ENCODE measurements at places on chromosomes 7 and 10. TPM values are rescaled to one million over a fixed set of nuclear protein-coding genes. Genes with fewer than 3 reads are reported as not detected.

- DNase-seq = no peak
These were observed 311.6 kb upstream of the SEMA3A start for GRCh38 chr7:84506151-84506550.

- DNase-seq = no peak
These were observed 21.8 kb upstream of the TECTB start for GRCh38 chr10:112261281-112261822.

DNA sequence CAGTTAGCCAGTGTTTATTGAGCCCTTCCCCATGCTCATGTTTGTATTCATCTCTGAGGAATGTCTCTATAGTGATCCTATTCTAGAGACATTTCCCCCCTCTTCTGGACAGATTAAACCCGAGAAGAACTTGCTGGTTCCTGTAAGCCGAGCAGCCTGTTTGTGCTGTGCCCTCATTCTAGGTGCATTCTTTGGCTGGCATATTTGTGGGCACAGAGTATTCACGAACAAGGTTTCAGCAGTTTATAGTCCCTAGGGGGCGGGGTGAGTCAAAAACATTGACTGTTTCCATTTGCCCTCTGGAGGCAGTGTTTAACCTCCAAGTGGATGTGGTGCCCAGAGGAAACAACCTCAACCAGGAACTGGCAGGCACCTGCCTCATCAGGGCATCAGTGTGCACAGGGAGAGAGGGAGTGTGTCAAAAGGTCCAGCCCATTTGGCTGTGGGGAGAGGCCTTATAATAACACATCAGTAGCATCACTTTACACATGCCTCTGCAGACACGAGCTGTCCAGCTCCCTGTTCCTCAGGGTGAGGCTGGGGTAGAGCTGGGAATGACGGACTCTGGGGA is 273.3 kb upstream of the LRGUK start:
- DNase-seq = peak; percentile 21

- DNase-seq = no peak
These were observed 92.6 kb downstream of the UNCX start for GRCh38 chr7:1325246-1325645.

- DNase-seq = peak; percentile 80
These were observed 36.9 kb upstream of the GNA12 start for GRCh38 chr7:2880874-2881533.

- no peak for DNase-seq
These were observed 63.7 kb downstream of the PRKG1 start for GRCh38 chr10:51137756-51138529.

DNA sequence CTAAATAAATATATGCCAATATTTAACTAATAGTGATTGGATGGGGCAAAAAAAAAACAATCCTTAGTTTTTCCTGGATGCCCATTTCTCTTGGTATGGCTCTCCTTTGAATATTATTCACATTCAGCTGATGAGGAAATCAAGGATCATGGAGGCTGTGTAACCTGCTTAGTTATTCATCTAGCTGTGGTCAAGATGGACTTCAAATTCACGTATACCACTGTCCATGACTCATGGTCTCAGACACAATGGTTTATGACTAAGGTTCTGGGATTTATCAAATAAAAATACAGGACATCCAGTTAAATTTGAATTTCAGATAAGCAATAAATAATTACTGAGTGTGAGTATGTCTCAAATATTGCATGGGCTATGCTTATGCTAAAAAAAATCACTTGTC is 191.5 kb upstream of the CELF2 start:
- DNase-seq = no peak

- no peak for DNase-seq
These were observed 202.0 kb downstream of the ARL4A start for GRCh38 chr7:12889391-12889790.

GRCh38 chr10:49768329-49768728 is 6.2 kb upstream of the OGDHL start:
- peak; percentile 69 for DNase-seq

GRCh38 chr10:26374426-26374825 is 63.7 kb upstream of the APBB1IP start:
- no peak for DNase-seq

DNA sequence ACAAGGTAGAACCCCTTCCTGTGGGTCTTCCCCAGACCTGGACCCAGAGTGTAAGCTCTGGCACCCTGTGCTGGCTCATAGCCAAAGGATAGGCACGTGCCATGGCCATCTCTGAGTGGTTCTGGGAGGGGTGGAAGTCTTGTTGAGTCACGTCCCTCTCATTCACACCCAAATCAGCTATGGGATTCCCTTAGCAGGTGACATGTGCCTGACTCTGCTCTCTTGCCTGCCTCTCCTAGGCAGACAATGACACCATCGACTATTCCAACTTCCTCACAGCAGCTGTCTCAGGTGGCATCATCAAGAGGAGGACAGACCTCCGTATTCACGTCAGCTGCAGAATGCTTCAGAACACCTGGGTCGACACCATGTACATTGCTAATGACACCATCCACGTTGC is 59.8 kb downstream of the C10orf120 start:
- DNase-seq = no peak

GRCh38 chr10:132411561-132412253 is 14.7 kb downstream of the PWWP2B start:
- DNase-seq = no peak

GRCh38 chr7:128422842-128423241 is 13.1 kb upstream of the IMPDH1 start:
- DNase-seq = no peak

- no peak for DNase-seq
These were observed 35.9 kb upstream of the MAGI2 start for GRCh38 chr7:79489371-79489770.

- DNase-seq = no peak
These were observed 205.2 kb upstream of the PDE1C start for GRCh38 chr7:32275216-32276009.

DNA sequence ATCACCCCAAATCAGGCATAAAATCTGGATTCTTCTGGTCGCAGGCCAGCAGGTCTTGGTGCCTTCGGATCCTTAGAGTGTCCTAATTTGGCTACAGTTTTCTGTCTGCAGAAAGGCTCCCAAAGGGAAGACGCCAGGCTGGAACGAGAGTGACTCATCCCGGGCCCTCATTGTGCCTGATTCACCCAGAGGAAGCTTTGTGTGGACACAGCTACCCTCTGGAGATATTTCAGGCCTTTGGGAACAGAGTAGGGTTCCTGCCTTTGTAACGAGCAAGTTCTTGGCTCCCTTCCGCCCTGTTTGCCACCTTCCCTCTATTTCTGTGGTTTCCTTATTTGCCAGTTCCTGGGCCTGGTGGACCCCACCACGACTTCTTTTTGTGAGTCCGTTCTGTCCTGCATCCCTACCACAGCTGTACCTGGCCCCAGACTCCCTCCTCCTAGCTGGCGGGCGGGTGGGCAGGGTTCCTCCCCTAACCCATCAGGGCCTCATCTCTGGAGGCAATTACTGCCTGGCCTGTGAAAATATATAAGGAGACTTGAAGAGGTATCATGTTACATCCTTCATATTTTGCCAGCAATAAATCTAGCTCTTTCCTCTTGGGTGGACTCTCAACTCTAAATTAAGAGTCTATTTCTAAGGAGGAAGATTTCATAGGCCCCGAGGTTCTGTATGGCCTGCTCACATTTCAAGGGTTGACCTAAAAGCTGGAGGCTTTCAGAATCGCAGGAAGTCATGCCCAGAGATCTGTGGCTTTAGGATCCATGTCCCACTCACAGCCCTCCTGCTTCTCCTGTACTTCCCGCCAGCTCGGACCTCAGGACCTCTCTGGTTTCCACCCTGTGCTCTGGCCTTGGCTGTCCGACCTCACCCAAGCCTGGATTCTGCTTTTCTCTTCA is 219.2 kb upstream of the ZNF32 start:
- DNase-seq = peak; percentile 22

- no peak for DNase-seq
These were observed 52.6 kb upstream of the GDF10 start for GRCh38 chr10:47247148-47248059.

DNA sequence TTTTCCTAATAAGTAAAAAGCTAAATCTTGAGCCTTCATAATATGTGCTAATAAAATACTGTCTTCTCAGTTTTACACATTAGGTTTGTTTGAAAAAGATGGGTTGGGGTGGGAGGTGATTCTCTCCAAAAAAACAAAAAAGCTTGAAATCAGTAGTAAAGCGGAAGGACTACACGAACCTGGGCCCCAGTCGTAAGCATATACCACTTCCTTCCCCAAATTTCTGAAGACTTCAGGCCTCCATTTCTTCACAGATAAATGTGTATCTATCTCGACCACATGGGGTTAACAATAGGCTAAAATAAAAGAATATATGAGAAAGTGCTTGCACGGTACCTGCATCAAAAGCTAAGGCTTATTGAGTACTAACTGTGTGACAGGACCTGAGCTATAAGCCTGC is 51.6 kb upstream of the PAX2 start:
- DNase-seq = no peak

DNA sequence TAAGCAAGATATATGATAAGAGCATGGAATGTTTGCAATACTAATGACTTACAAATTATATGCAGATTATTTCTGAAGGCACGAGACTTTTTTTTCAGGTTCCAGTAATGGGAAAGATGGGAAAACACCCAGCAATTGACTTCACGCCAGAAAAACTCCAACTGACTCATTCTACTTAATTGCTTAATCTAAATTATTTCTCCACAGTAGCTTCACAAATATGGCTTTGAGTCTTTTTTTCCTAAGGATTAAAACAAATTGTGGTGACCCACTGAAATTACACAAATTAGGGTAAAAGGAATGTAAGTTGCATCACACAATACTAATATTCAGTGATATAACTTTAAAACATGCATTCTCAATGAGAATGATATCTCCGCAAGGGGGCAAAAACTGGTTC is 138.7 kb downstream of the GNAI1 start:
- DNase-seq = no peak

- DNase-seq = no peak
These were observed 33.6 kb upstream of the BTBD16 start for GRCh38 chr10:122237331-122237990.

Gene SPDYE8
- not detected for total RNA-seq

Gene ZFAND2A
- total RNA-seq = 15.5 TPM

Gene APBB1IP
- not detected for total RNA-seq

Gene GPR141
- 0.45 TPM for total RNA-seq

All from H1 (cell line).